ENCODE measurements at places on chromosomes 2 and 18.

GRCh38 chr2:238869-239268, 25.0 kb downstream of the SH3YL1 start:
- no peak for DNase-seq

- no peak for DNase-seq
Observed at GRCh38 chr2:117832905-117833613, 18.6 kb downstream of the DDX18 start.

DNA sequence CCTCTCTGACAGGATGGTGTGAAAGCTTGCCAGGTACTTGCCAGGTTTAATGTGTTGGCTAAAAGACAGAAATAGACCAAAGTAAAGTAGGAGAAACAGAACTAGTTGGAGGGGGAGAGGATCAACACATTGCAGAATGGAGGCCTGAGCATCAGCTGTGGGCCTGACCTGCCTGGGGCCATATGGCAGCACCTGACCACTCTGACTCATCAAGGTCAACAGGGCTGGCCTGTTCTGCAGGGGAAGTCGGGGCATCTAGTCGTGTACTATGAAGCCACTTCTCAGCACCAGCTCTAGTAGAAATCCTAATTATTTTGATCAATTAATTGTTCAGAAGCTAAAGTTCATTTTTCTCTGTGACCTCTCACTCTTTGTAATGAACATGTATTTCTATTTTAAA, 35.8 kb upstream of the NOSTRIN start:
- no peak for DNase-seq

GRCh38 chr2:118120401-118120780, 32.1 kb downstream of the INSIG2 start:
- DNase-seq, result no peak

Measured in posterior vena cava (tissue), 2 donors.